Transverse colon (tissue), 4 donors: ENCODE measurements at places on chromosomes 6 and 20.

DNA sequence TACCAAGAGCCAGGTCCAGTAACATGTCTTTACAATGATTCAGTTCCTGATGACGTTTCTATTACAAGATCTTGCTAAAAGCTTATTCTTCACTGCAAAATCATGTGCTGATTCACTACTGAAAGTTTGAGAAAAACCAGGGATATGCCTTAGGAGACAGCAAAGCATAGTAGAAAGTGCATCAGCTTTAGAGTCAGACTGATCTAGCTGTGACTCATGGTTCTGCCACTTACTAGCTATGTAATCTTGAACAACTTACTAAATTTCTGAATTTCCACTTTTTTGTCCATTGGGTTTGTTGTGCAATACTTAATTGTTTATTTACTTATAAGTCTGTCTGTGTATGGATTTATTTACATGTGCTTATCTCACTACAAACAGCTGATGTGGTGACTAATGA, 198.5 kb upstream of the RSPO3 start:
- no peaks in the 10 kb centered on the region for H3K4me1 ChIP-seq
- H3K27ac ChIP-seq: no peak overlapping the region
- no peaks in the 10 kb centered on the region for H3K27me3 ChIP-seq
- H3K36me3 ChIP-seq: no peaks in the 10 kb centered on the region
- H3K4me3 ChIP-seq: no peak overlapping the region

DNA sequence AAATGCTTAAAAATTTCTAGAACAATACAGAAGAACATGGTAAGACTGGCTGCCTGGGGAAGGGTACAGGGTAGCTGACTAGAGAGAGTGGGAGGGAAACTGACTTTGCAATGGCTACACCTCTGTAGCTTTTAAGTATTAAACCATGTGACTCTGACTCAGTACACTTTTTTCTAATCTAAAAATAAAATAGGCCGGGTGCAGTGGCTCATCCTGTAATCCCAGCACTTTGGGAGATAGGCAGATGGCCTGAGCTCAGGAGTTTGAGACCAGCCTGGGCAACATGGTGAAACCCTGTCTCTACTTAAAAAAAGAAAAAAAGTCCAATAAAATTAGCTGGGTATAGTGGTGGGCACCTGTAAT, 18.5 kb downstream of the ATP9A start:
- no peak for DNase-seq
- no peaks in the 10 kb centered on the region for H3K27me3 ChIP-seq
- no peak overlapping the region for H3K4me3 ChIP-seq
- peak overlapping the region; percentile 78 for H3K27ac ChIP-seq

DNA sequence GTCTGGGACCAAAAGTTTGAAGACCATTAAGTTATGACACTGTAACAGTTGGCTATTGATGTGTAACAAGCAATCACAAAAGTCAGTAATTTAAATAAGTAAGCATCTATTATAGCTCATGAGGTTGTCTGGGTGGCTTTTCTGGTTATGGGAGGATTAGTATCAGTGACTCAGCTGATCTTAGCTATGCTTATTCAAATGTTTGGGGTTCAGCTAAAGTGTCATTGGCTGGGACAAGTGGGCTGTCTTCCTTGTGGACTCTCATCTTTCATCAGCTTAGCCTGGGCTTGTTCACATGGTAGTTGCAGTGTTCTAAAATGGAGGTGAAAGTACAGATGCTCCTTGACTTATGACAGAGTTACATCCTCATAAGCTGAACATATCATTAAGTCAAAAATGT, 74.6 kb upstream of the LAMP5 start:
- H3K36me3 ChIP-seq: peaks cover 52% of the 10 kb centered on the region
- no peak overlapping the region for H3K4me3 ChIP-seq
- DNase-seq: no peak
- H3K4me1 ChIP-seq: no peaks in the 10 kb centered on the region

- no peaks in the 10 kb centered on the region for H3K36me3 ChIP-seq
- DNase-seq: no peak
- no peak overlapping the region for H3K27ac ChIP-seq
- no peak overlapping the region for H3K4me3 ChIP-seq
- no peaks in the 10 kb centered on the region for H3K4me1 ChIP-seq
Observed at GRCh38 chr6:47118611-47119010, 76.5 kb upstream of the ADGRF1 start.

- H3K4me1 ChIP-seq: no peaks in the 10 kb centered on the region
- DNase-seq: no peak
- H3K27ac ChIP-seq: no peak overlapping the region
- no peaks in the 10 kb centered on the region for H3K36me3 ChIP-seq
- no peak overlapping the region for H3K4me3 ChIP-seq
Observed at GRCh38 chr6:14082771-14083170, 34.8 kb upstream of the CD83 start.

DNA sequence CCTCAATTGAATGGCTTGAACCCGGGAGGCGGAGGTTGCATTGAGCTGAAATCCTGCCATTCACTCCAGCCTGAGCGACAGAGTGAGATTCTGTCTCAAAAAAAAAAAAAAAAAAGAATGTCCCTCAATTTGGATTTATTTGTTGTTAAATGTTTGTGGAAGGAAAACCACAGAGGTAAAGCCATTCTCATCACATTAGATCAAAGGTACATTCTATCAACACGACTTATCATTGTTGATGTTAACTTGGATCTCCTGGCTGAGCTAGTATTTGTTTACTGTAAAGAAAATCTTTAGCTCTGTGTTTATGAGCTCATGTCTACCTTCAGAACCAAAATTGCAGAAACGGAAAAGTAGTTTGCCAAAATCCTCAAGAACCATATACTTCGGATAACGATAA, 91.4 kb upstream of the SALL4 start:
- no peaks in the 10 kb centered on the region for H3K4me1 ChIP-seq
- H3K4me3 ChIP-seq: no peak overlapping the region
- no peaks in the 10 kb centered on the region for H3K36me3 ChIP-seq

DNA sequence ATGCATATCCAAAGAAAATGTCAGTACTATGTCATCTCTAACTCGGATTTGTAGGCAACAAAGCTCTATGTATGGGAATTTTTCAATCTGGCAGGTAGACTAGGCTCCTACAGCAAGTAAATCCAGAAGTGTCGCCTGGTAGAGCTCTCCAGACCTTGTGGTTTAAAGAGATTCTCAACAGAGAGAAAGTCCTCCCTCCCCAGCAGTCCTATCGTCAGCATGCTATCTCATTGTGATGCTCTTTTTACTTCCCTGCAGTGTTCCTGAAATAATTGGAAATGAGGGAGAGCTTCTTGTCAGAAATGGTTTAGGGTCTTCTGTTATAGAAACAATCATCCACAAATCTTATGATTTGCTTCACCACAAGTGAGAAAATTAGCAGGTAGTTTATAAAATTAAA, 395.4 kb downstream of the FRK start:
- no peak overlapping the region for H3K4me3 ChIP-seq
- no peaks in the 10 kb centered on the region for H3K27me3 ChIP-seq
- H3K4me1 ChIP-seq: no peaks in the 10 kb centered on the region
- no peak for DNase-seq

DNA sequence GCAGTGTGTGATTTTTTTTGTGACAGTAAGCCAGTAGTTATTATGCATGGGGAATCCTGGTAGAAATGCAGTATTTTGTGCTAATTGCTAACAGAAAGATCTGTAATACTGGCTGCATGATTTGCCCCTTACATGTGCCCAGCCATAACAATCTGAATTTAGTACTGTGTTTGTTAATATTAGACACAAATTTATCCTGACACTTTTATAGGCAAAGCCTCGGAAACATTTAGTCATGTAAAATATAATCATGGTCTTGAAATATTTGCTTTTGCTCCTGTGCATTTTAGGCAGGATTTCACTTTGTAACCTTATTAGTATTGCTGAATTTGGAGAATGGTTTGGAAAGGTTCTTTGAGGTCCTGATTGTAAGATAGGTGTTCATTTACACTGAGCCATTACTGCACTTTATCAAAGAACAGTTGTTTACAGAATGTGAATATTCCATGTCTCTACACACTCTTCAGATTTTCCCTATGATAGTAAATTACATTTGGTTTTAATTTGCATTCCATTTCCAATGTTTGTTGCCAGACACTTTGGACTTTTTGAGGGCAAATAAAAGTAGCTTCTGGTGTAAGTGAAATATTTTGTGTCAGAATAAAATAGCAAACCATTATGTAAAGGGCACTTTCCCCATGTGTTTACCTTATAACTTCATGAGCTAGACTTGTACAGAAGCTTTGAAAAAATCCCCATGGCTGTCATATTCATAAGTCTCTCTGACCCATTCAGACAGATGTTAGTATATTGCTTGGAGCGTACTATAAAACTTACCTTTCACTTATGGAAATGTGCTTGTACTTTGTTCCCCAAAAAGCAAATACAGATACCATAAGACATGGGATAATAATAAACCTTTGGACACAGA, 349.9 kb downstream of the ARHGAP18 start:
- no peaks in the 10 kb centered on the region for H3K36me3 ChIP-seq
- no peak for DNase-seq
- H3K27me3 ChIP-seq: no peaks in the 10 kb centered on the region
- no peak overlapping the region for H3K4me3 ChIP-seq

DNA sequence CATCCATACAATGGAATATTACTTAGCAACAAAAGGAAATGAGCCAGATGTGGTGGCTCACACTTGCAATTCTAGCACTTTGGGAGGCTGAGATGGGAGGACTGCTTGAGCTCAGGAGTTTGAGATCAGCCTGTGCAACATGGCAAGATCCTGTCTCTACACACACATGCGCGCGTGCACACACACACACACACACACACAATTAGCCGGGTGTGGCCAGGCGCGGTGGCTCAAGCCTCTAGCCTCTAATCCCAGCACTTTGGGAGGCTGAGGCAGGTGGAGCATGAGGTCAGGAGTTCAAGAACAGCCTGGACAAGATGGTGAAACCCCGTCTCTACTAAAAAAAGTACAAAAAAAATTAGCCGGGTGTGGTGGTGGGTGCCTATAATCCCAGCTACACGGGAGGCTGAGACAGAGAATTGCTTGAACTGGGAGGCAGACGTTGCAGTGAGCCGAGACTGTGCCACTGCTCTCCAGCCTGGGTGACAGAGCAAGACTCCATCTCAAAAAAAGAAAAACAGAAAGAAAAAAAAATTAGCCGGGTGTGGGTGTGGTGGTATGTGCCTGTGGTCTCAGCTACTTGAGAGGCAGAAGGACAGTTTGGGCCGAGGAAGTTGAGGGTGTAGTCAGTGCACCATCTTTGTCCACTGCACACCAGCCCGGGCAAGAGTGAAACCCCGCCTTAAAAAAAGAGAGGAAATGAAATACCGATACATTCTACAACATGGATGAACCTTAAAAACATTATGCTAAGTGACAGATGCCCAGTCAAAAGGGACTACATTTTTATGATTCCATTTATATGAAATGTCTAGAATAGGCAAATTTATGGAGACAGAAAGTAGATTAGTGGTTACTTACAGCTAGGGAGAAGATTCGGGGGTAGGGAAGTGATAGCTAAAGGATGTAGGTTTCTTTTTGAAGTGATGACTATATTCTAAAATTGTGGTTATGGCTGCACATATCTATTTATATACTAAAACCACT, 52.5 kb downstream of the RBL1 start:
- DNase-seq: peak; percentile 9
- H3K4me1 ChIP-seq: no peaks in the 10 kb centered on the region
- H3K36me3 ChIP-seq: no peaks in the 10 kb centered on the region
- no peak overlapping the region for H3K27ac ChIP-seq

DNA sequence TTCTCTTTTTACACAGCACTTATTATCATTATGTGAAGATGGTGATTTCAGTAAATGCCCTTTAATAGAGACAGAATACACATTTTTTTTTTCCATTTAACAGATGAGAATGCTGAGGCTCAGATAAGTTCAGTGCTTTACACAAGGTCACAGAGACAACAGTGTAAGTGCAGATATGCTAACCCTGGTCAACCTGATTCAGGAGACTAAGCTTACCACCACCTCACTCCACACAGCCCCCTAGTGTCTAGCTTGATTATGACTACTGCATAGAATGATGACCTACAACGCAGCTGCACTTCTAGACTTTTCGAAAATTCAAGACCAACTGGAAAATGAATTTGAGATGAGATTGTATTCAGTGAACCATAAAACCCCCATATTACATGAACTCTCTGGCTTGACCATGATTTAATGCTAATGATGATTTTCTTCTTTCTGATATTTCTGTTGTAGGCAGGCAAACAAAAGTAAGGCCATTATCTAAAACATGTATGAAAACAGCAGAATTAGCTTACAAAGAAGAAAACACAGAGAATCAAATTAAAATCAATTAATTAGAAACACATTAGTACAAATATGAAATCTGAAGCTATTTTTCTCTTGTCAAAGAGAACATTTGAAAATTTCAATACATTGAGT, 212.1 kb upstream of the PHACTR1 start:
- H3K27ac ChIP-seq: no peak overlapping the region
- H3K36me3 ChIP-seq: no peaks in the 10 kb centered on the region
- no peak overlapping the region for H3K4me3 ChIP-seq
- DNase-seq: peak; percentile 29
- H3K4me1 ChIP-seq: no peaks in the 10 kb centered on the region
- no peaks in the 10 kb centered on the region for H3K27me3 ChIP-seq

- H3K4me3 ChIP-seq: no peak overlapping the region
- peaks cover 4% of the 10 kb centered on the region for H3K4me1 ChIP-seq
- H3K27ac ChIP-seq: no peak overlapping the region
- H3K36me3 ChIP-seq: no peaks in the 10 kb centered on the region
Observed at GRCh38 chr6:53436526-53437303, 88.0 kb upstream of the ELOVL5 start.

DNA sequence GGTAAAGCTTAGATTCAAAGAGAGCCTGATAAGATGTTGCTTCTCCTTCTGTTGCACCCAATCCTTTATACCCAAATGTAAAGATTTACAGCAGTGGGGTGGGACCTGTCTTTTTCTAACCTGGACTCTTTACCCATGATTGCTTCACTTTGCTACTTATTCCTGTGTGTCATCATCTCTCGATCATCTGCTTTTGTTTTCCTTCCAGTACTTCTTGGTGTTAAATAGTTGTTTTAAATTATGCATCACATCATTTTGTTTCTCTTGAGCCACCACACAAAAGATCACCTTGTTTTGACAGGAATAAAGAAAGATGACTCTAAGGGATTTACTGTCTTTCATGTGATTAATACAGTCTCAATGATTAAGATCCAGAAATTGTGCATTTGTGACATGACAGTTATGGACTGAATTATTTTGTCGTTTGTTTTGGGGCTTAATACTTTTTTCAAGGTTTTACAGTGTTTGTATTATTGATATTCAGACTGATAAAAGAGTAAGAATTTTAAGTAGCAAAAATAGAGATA, 123.1 kb downstream of the CDKAL1 start:
- H3K27me3 ChIP-seq: no peaks in the 10 kb centered on the region
- no peaks in the 10 kb centered on the region for H3K36me3 ChIP-seq
- DNase-seq: no peak
- H3K4me1 ChIP-seq: peaks cover 2% of the 10 kb centered on the region
- H3K4me3 ChIP-seq: no peak overlapping the region
- H3K27ac ChIP-seq: no peak overlapping the region

- no peak overlapping the region for H3K4me3 ChIP-seq
- DNase-seq: no peak
- no peaks in the 10 kb centered on the region for H3K36me3 ChIP-seq
- H3K27me3 ChIP-seq: no peaks in the 10 kb centered on the region
Observed at GRCh38 chr6:20238688-20239587, 26.7 kb upstream of the MBOAT1 start.

- no peaks in the 10 kb centered on the region for H3K4me1 ChIP-seq
- H3K27ac ChIP-seq: no peak overlapping the region
Observed at GRCh38 chr6:16205377-16206144, 32.8 kb upstream of the GMPR start.

GRCh38 chr6:133726188-133726587, 162.7 kb upstream of the TCF21 start:
- H3K4me3 ChIP-seq: no peak overlapping the region
- H3K27me3 ChIP-seq: no peaks in the 10 kb centered on the region
- no peaks in the 10 kb centered on the region for H3K4me1 ChIP-seq
- no peaks in the 10 kb centered on the region for H3K36me3 ChIP-seq
- H3K27ac ChIP-seq: no peak overlapping the region
- DNase-seq: no peak
